ENCODE measurements at places on chromosomes 1 and 21. TPM values are rescaled to one million over a fixed set of nuclear protein-coding genes. Genes with fewer than 3 reads are reported as not detected.

RAB13 gene
- 156 TPM for polyA plus RNA-seq

- DNase-seq, result no peak
These were observed 29.4 kb downstream of the SPATA17 start for GRCh38 chr1:217660353-217661062.

DNA sequence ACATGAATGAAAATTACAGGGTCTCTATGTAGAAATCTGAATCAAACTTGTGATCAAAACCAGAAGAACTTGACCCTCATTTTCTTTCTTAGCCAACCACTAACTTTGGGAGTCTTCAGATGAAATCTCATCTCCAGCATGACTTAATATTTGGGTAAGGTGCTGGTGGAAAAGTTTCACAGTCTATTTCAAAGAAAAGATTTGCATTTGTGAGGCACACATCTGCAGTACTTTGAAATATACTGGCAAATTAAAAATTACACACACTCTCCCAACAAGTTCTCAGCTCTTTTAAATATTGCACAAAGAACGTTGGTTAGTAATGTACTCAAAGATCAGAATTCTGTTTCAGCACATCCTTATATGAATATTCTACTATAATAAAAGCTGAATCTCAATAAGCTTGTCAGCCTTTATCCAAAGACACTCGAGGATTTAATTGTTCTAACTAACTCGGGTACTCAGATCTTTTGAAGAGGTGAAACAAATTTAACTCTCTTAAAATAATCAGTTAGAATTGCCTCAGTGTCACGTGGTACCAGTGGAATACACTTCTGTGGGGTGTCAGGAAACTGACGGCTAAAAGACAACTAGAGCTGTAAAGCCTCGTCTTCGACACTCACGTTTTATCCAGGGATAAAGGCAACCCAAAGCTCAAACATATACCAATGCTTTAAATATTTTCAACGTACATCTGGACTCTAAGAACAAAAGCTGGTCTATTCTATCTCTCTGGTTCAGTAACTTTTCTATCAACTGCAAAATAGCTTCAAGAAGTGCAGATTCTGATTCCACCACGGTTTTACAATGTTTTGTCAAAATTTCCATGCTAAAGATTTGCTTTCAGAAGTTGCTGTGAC lies 19.0 kb downstream of the SAMSN1 start:
- DNase-seq, result no peak

DNA sequence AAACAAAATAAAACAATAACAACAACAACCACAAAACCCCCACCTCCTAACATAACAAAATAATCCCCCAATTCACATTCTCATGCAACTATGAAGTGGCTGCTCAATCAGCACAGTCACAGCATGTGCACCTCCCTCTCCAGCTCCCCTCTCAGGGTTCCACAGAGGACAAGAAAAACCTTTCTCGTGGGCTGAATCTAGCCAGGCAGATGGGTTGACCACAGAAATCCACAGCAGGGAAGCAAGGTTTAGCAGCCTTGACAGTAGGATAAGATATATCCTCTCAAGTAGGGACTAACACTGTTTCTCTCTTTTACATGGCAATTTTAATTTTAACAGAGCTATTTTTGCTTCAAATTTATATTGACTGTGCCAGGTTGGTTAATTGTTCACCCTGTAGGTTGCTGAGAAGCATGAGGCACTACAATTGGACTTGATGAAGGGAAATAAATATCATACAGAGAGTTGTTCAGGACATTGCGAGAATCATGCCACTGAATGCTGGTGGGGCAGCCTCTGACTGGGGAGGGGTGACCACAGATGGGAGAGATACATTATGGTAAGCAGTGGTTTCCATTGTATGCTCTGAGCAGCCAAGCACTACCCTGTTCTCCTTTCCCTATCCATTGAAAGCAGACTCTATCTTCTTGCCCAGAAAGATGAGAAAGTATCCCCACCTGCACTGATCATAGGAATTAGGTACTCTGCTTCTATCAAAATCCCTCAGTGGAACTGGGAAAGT lies 535.1 kb downstream of the DPYD start:
- DNase-seq, result no peak

- no peak for DNase-seq
These were observed 58.7 kb upstream of the KIAA1614 start for GRCh38 chr1:180854001-180854400.

GJB3 gene
- polyA plus RNA-seq, result 0.57 TPM

DNA sequence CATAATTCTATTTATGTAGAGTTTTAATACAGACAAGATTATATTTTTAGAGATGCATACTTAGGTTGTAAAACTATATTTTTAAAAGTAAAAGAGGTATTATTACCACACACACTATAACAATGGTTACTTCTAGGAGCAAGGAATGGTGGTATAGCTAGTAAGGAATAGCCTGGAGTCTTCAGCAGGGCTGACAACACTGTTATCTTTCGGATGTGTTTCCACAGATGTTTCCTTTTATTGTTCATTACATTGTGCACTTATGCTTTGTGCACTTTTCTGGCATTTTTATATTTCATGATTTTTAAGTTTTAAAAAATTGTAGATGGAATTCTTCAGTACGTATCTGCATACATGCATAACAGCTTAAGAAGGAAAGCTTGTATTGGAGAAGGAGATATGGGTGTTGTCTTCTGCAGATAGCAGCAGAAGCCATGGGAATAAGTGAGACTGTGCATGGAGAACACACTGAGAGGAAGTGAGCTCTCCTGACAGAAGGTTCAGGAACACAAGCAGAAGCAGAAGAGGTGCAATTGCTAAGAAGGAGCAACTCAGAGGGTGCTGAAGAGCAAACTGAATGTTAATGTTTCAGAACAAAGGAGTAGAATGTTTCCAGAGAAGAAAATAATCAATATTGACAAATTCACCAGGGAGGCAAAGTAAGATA lies 91.8 kb downstream of the UCHL5 start:
- no peak for DNase-seq

DNA sequence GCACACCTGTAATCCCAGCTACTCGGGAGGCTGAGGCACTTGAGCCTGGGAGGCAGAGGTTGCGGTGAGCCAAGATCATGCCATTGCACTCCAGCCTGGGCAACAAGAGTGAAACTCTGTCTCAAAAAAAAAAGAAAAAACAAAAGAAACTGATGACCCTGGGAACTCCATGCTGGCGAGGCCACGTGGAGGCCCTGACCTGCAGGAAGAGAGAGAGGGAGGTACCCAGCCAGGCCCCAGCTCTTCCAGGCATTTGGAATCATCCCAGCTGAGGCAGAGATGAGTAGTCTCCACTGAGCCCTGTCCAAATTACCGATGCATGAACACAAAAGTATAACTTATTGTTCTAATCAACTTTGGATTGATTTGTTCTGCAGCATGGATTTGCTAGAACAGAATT lies 132.0 kb upstream of the ZBTB40 start:
- DNase-seq, result no peak

DNA sequence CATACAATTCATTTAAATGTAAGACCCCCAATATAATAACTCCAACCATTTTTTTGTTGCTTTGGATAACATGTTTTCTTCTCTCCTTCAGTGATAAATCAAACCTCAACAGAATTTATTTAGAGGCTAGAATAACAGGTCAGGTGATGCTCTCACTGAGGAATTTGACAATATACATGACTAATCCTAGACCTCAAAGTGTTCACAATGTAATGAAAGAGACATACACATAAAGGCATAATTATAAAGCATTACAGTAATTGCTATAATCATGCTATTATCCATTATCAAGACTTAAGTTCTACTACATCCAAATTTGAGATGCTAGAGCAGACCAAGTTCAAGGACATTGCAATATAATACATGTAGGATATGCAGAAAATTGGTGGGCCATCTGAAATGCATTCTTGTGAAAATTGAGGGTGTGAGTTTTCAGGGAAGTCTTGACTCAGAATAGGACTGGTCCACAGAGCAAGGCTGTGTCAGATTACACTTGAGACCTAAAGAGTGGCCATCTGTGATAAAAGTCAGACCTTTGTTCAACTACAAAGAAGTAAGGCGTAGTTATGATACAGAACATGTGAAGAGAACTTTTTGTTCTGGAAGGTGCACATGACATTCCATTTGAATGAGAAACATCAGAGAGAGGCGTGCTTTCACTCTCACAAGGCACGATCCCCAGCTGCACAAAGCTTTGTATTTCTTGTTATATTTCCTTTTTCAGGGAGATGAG lies 45.5 kb downstream of the UTP25 start:
- no peak for DNase-seq

DNA sequence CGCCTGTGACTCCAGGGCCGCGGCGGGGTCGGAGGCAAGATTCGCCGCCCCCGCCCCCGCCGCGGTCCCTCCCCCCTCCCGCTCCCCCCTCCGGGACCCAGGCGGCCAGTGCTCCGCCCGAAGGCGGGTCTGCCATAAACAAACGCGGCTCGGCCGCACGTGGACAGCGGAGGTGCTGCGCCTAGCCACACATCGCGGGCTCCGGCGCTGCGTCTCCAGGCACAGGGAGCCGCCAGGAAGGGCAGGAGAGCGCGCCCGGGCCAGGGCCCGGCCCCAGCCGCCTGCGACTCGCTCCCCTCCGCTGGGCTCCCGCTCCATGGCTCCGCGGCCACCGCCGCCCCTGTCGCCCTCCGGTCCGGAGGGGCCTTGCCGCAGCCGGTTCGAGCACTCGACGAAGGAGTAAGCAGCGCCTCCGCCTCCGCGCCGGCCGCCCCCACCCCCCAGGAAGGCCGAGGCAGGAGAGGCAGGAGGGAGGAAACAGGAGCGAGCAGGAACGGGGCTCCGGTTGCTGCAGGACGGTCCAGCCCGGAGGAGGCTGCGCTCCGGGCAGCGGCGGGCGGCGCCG lies at the start of gene SIM2:
Gene SIM2, plus strand, starts transcription at position 135 of the 565 bp plus-strand sequence. CDS start 632 bp downstream, outside the sequence.
- no peak for DNase-seq

GRCh38 chr21:34779860-34780259 lies 111.1 kb downstream of the CLIC6 start:
- no peak for DNase-seq

GRCh38 chr1:186680245-186681061 lies at the start of gene PTGS2:
PTGS2 (minus strand) TSS chr1:186680423; CDS start chr1:186680290, 133 bp downstream.
- peak; percentile 50 for DNase-seq

DNA sequence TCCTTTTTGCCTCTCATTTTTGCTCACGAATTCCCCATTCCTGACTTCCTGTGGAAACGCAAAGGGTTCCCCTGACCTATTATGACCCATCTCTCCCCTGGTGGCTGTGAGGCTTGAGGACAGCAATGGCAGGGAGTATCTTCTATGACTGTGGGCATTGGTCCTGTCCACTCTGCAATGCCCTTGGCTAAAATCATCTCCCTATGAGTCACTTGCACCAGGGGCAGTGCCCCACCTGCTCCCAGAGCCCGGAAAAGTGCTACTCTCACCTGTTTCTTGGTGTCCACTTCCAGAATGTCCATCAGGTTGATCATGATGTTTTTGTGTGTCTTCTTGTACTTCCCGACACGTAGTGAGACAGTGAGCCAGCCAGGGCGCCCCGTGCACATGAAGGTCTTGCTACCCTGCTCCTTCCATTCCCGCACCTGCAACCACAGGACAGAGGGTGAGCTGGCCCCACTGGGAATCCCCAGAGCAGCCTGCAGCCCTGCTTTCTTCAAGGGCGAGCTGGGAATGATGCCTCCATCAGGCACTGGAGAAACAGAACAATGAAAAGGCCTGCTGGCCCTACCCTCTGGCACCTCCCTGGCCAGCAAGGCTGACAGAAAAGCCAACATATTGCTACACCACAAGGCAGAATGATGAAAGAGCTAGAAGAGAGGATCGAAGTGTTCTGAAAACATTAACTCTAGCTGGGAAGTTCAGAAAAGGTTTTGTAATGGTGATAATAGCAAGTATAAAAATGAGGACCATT lies 3.5 kb downstream of the DHCR24 start:
- no peak for DNase-seq

DNA sequence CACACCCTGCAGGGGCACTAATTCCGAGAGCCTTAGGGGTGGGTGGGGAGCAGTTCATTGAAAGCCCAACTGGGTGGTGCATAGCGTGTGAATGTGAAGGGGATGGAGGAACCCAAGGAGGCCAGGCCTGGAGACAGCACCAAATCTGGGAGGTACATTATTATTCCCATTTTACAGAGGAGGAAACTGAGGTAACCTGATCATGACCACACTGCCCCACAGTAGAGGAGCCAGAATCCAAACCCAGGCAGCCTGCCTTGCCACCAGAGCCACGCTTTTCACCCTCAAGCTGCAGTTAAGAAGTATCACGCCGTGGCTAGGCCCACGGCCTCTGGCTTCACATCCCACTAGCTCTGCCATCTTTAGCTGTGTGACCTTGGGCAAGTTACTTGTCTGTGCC lies 633 bp upstream of the BSND start:
- DNase-seq, result no peak

MYOCOS gene
- polyA plus RNA-seq, result 0.58 TPM

- no peak for DNase-seq
These were observed 22.0 kb downstream of the FYB2 start for GRCh38 chr1:56797065-56797685.

DNA sequence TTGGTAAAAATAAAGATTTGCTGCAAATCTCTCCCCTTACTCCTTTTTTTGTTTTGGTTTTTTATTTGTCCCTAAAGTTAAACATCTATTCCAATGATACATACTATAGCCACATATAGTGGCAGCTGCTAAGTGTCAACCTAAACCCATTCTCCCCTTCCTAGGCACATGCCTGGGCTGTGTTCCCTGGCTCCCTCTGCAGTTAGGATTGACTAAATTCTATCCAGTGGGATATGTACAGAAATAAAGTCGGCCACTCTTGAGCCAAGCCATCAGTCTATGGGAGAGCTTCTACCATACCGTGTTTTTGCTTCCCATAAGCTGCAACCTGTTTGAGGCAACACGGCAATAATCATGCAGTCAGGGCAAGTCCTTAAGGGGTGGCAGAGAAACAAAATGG lies 23.6 kb downstream of the MCOLN3 start:
- DNase-seq, result no peak

DNA sequence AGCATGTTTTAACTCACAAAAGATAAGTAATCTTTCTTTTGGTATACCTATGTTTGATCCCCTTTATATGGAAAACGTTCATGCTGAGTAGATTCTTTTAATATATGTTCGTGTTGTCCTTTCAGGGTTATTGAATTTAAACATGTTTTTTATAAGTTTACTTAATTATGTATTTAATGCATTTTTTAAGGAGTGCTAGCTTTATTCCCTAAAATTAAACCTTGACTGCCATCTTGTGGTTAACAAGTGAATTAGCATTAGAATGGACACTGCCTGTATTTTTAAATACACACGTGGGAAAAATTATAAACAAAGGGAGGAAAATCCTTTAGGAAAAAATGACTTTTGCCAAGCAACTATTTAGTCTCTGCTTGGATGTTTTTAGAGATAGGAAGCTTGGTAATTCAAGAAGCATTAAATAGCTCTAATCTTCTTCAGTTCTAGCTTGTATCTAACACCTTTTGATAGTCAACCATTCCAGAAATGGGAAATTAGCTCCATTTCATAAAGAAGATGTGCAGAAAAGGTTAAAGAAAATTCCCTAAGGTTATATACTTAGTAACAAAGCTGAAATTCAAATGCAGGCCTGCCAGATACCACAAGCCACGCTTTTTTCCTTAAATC lies 43.0 kb downstream of the UBE2U start:
- no peak for DNase-seq

GRCh38 chr1:192524223-192524622 lies 51.4 kb upstream of the RGS1 start:
- DNase-seq, result no peak

GRCh38 chr21:45855248-45855811 lies 126.2 kb upstream of the COL6A1 start:
- DNase-seq, result no peak

- no peak for DNase-seq
These were observed 757 bp upstream of the NRIP1 start for GRCh38 chr21:15065392-15066122.

All from right renal pelvis (tissue), 4 donors.